ENCODE measurements at places on chromosomes 1 and 21.

DNA sequence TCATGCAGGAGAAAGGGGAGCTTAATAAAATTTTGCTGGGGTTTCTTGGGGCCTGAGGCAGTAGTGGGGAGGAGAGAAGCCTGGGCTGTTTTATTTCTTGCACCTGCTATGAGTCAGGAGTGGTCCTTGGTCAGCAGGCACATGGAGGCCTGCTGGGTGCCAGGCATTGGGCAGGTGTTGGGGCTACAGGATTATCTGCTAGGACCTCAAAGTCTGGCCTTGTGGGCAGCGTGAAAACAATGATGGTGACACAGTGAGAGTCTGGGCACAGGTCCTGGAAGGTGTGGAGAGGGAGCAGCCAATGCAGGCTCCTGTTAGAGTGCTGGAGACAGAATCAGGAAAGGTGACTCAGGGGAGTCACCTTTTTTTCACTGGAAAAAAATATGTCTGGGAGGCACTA is 17.2 kb downstream of the ROR1 start:
- no peak for DNase-seq

GRCh38 chr1:3454811-3455618 is 550 bp downstream of the ARHGEF16 start:
- no peak for DNase-seq

DNA sequence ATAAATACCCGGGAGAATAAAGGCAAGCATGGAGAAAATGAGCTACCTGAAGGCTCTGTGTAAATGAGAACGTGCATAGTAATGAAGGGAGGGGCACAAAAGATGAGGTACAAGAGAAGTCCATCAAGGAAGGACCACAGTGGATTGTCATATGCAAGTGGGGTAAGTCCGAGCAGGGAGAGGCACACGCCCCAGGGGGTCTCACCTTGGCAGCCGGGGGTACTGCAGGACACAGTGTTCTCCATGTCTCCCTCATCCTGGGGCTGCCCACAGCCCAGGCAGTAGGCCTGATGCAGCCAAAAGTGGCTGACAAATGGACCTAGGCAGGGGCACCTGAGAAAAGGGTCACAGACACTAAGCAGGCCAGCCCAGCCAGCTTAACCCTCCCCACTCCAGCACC is 10.0 kb downstream of the DCST2 start:
- no peak for DNase-seq

GRCh38 chr1:215539803-215540570 is 27.1 kb upstream of the KCTD3 start:
- no peak for DNase-seq

GRCh38 chr1:215517441-215517891 is 49.6 kb upstream of the KCTD3 start:
- DNase-seq = no peak

- DNase-seq = no peak
Observed at GRCh38 chr1:175774921-175775320, 31.5 kb upstream of the TNR start.

DNA sequence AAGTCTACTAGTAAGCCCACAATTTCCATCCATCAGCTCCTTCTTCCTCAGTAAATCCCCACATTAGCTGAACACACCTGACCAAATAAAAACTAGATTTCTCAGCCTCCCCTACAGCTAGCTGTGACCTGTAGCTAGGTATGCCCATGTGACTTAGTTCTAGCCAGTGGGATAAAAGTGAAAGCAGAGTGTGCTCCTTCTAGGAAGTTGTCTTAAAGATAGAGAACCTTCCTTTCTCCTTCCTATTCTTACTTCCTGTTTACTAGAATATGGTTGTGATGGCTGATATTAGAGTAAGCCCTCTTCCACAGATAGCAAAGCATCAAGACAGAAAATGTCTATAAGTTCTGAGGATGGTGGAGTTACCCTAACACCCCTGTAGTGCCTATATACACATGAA is 67.0 kb downstream of the PIK3R3 start:
- no peak for DNase-seq

- DNase-seq = no peak
Observed at GRCh38 chr1:66140072-66140471, 347.4 kb downstream of the PDE4B start.

DNA sequence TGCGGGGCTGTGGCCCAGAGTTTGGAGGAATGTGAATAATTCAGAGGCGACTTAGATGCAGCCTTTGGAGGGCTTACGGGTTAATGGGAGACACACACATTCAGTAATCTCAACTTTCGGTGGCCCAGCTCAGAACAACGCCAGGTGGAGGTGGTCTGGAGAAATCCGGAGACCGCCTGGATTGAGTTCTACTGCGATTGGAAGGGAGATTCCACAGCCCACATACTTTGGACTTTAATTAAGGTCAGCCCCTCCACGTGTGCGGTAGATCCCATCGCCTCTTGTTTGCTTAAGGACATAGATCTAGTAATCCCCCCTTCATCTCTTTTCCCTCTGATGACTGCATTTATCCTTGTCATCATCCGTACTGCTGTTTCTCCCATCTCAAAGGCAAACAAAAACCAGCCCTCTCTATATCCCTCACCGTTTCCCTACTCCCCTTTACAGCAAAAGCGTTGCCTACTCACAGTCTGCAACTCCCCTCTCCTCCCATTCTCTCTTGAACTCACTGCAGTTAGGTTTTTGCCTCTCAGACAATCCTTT is 720 bp upstream of the BSDC1 start:
- no peak for DNase-seq

GRCh38 chr1:111515291-111516004 is 12.0 kb upstream of the ADORA3 start:
- DNase-seq = no peak

GRCh38 chr1:99669376-99669775 is 23.5 kb downstream of the PALMD start:
- DNase-seq = no peak

- DNase-seq = no peak
Observed at GRCh38 chr1:58572690-58573089, 4.4 kb downstream of the TACSTD2 start.

All from stimulated activated CD4-positive, alpha-beta T cell treated with anti-CD3 and anti-CD28 coated beads, Interleukin-1b, Interleukin-23, amount 100 ng/mL, for 4 hours (primary cell).